ENCODE measurements at places on chromosomes 12 and 14.

GRCh38 chr12:102824218-102824835 lies 92.7 kb downstream of the PAH start:
- peak; percentile 55 for DNase-seq

DNA sequence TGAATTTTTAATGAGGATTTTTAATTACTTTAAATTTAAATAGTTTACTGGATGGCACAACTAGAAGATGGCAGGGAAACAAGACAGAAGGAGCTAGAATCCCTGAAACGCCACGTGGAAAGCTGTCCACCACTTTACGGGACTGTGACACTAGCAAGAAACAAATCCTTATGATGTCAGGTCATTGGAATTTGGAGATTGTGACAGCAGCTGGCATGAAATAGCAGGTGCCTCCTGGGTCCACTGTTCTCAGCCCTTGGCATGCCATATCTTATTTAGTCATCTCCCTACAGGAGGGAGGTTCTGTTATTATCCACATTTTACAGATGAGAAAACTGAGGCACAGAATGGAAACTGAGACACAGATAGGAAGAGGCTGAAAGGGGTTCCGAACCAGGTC lies 113.8 kb downstream of the BCL11B start:
- DNase-seq: no peak

GRCh38 chr12:105459760-105460330 lies 129.4 kb downstream of the C12orf75 start:
- no peak for DNase-seq

DNA sequence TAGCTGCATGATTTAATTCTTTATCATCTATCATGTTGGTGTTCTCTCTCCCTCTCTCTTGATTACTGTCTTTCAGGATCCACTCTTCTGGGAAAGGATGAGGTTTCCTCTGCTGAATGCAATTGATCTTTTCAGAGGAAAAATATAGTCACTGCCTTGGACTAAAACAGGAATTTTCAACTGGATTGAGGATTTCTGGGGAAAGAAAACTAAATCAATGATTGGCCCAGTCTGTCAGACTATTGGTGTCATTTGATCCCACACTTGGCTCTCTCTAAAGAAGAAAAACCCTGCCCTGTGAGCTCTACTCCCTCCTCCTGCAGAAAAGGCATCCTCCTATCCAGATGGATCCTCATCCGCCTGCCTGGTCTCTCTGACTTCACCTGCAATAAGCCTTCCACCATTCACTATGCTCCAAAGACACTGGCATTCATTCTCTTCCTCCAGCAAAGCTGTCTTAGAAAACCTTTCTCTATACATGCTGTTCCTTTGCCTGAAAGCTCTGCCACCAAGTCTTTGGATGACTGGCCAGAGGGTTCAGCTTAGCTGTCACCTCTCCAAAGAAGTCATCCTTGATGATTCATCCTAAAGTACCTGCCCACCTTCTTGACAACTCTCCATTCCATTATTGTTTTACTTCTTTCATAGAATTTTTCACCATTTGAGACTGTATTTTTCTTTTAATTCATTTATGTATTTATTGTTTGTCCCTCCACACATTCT lies 127.7 kb upstream of the CAND1 start:
- no peak for DNase-seq

- DNase-seq: no peak
Observed at GRCh38 chr14:103241531-103241930, 92.5 kb upstream of the EIF5 start.

GRCh38 chr14:69675877-69676416 lies 64.6 kb downstream of the SUSD6 start:
- DNase-seq: no peak

DNA sequence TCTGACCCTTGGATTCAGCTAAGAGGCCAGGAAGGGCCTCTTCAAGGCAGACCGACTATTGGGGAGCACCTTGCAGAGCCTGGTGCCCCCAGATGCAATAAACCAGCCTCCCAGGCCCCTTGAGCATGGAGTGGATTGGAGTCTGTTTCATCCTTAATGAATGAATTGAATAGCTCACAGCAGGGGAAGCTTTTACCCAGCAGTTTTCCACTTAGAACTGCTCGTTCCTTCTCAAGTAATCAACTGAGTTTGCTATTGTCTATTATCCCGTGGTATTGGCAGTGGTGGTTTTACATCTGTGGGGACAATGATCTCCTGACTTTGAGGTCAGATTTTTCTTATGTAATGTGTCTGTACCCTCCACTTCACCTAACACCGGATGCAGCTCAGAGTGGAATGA lies 197.6 kb downstream of the AACS start:
- DNase-seq: no peak

GRCh38 chr12:52600941-52601481 lies at the start of gene KRT72:
Gene KRT72, minus strand, starts transcription at chr12:52601463. Its CDS starts 11 bp downstream, at chr12:52601452.
- no peak for DNase-seq

DNA sequence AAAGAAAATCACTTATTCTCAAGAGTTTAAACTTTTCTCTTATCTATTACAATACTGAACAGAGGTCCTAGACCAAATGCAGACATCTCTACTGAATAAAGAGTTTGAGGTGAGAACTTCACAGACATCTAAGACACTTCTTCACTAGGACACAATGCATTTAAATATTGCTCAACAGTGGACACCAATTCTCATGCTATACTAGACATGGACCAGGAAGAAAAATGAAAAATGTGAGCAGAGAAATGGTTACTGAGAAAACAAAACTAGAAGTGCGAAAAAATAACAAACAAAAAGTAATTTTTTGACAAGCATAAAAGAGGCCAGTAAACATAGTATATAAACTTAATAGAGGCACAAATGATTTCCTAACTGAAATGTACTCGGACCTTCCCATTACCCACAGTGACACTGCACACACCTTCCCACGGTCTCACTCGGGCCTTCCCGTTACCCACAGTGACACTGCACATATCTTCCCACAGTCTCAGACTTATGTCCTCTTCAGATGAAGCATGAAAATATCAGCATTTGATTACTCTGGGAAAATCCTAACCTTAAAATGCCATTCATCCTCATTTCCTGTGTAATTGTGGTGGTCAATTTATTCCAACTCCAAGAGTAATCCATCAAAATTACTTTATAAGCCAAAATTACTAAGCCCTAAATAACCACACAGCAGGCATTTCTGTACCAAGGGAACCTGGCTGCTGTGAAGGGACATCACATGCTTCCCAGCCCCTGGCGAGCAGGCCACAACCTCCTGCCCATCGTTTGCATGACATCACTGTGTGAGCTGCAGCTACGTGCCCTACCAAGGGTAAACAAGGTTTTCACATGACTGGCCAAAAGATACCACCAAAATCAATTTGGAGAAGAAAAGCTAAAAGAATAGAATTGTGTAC lies 6.4 kb downstream of the SLC15A4 start:
- peak; percentile 77 for DNase-seq
